ENCODE measurements at places on chromosomes 1 and 21.

DNA sequence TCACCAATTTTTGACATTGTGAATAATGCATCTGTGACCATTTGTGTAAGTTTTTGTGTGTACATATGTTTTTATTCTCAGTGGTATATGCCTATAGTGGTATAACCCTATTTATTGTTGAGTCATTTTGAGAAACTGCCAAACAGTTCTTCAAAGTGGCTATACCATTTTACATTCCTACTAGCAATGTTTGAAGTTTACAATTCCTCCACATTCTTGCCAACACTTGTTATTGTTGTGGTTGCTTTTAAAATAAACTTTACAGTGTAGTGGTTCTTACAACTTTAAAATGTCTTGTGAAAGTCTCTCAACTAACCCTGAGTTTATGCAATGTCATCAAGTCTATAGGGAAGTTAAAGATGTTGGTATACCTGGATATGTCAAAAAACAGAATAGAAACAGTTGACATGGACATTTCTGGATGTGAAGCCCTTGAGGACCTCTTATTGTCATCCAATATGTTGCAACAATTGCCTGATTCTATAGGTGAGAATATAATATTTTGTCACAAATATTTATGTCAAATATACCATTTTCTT lies 219.4 kb downstream of the LRRC40 start:
- DNase-seq, result no peak

- DNase-seq, result no peak
Observed at GRCh38 chr1:26034504-26035202, 11.3 kb downstream of the SLC30A2 start.

- no peak for DNase-seq
Observed at GRCh38 chr1:22140694-22141093, 2.2 kb downstream of the WNT4 start.

DNA sequence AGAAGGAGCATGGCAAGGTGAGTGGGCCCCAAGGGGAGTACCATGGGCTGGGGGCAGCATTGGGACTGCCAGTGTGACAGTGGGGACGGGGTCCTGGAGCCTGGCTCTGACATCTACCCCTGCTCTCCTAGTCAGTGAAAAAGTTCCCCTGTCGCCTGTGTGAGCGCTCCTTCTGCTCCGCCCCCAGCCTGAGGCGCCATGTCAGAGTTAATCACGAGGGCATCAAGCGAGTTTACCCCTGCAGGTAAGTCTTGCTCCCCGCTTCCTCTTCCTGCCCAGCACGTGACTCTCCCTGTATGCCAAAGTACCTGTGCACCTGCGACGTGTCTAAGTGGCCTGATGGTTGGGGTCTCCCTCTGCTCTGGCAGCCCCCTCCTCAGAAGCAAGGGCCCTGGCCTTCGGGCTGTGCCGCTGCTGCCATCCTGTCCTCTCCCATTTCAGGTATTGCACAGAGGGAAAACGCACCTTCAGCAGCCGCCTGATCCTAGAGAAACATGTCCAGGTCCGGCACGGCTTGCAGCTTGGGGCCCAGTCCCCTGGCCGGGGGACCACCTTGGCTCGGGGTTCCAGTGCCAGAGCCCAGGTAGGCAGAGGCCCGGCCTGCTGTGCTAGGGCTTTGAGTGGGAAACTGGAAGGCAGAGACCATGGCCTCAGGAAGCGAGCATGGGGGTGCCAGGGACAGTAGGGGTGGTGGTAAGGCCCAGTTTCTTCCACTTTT lies 8.1 kb downstream of the ZNF687 start:
- DNase-seq, result no peak

- no peak for DNase-seq
Observed at GRCh38 chr1:39250460-39251240, 46.2 kb downstream of the MACF1 start.

DNA sequence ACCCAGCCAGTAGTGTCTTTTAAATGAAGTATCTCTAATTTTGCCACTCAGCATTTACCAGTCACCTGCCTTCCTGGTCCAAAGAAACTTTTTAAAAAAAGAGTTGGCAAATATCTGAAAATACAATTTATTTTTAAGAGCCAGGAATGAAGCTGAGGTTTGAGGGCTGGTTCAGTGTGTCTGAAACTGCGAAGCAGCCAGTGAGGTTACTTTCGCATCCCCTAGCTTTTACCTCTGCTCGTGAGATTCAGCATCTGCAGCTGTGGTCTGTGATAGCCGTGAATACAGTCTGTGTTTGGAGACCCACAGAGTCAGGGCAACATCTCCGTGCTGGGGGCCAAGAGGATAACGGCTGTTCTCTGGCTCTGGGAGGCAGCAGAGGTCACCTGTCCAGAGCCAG lies 21.3 kb upstream of the KCNAB2 start:
- DNase-seq, result no peak

DNA sequence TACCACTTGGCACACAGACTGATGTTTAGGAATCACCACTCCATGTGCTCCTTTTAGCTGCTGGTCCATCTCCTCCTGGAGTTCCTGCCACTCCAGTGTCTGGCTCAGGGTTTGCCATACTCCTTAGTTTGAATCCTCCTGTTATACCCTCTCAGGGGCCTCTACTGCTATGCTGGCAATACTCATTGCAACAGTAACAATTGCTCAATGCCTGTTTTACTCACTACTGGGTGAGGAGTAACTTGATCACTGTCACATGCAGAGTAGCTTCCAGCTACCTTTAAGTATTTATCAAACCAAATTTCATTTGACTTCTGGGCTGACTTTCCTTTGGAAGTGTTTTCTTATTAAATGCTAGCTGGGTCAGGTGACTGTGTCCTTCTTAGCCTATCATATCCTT lies 107.2 kb upstream of the WLS start:
- DNase-seq, result no peak

DNA sequence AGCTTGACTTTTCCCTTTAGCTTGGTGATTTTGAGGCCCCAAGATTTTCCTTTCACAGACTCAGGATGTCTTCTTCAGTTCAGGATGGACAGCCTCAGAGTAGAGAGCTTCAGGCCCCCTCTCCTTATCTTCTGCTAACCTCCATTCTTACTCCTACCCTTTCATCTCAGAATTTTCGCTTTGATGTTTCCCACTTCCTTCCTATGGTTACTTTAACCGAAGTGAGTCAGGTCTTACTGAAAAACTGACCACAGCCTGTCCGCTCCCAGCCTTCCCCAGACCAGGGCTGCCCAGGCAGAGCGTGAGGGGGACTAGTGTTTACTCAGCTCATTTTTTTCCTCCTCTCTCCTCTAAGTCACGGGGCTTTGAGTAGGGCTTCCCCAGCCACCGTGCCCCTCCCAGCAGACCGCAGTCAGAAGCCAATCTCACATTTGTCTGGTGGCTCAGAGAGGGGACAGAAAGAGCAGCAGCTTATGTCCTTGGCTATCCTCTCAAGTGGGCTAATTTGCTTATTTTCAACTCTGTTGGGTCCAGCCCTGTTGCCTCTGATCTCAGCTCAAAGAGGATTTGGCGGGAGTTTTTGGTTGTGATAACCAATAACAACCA lies 4.2 kb upstream of the IL19 start:
- no peak for DNase-seq

DNA sequence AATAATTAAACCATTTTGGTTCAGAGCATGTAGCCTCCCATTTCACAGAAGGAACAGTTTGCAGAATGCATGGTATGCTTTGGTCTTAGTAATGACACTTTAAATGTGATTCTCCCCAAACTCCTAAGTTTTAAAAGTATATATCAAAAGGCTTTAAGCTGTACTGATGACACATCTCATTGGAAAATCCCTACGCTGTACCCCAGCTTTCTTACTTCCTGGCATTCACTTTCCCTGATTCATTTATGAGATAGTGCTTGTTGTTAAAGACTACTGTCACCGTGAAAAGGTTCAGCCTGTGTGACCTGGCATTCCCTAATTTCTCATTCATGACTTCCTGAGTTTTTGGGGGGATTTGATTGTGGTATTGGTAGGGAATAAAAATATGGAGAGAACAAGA lies 53.4 kb downstream of the MPZL1 start:
- DNase-seq, result no peak
